ENCODE measurements at places on chromosomes 3 and 15.

DNA sequence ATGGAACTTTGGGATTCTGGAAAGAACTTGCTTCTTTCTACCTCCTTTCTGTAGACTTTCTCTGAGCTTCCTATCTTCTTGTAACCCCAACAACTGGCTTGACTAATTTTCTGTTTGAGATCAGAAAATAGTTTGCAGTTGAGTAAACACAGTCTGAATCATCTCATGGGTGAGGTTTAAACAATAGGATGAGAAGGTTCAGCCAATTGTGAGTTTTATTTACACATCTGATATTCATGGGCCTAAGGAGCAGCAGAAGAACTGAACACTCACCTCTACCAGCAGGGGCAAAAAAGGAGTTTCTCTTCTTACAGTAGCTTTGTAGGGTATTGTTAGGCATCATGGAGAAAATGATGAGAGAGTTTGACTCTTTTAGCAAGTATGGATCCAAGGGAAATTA, 54.2 kb downstream of the DTWD1 start:
- DNase-seq, result no peak

- no peak for DNase-seq
These were observed 40.1 kb upstream of the TM4SF19 start for GRCh38 chr3:196378146-196378841.

GRCh38 chr3:182258538-182259177, 534.6 kb upstream of the ATP11B start:
- DNase-seq, result peak; percentile 26

GRCh38 chr15:57440167-57440566, 63.9 kb downstream of the CGNL1 start:
- no peak for DNase-seq

- no peak for DNase-seq
These were observed 2.3 kb upstream of the C3orf62 start for GRCh38 chr3:49279376-49279775.

DNA sequence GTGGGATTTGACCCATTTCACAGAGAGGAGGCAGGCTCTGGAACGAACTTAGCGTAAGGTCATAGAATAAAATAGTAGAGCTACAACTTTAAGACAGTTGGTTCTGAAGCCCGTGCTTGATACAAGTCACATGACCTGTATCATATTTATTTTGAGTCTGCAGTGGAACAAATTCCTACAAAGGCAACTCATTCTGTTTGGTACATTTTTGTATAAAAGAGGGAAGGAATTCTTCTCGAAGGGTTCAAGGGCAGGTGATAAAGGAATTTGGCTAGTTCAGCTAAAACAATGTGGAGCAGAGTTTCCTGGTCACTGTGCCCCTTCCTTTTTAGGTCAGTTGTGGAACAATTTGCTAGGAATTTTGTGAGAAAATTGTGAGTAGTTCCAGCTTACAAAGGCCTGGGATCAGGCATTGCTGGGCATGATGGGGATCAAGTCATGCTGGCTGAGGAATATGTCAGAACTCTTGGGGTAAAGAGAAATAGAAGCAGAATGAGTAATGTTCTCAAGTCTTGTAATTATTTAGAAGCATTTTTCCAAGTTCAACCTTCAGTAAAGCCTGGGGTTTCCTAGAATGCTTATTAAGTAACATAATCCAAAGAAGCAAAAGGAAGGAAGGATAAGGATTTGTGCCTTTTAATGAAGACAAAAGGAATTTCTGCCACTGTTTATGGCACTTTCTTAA, 19.1 kb downstream of the USP3 start:
- DNase-seq, result no peak

DNA sequence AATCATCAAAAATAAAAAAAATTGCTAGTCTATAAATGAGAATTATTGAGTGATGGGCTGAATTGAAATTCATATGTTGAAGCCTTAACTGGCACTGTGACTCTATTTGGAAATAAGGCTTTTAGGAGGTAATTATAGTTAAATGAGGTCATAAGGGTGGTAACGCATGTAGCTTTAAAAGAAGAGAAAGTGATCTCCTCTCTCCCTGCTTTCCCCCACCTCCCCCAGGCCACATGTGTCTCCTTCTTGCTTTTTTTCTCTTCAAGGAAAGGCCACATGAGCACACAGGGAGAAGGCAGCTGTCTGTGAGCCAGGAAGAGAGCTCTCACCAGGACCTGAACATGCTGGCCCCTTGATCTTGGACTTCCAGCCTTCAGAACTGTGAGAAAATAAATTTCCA, 48.2 kb upstream of the ARPP19 start:
- DNase-seq, result no peak

DNA sequence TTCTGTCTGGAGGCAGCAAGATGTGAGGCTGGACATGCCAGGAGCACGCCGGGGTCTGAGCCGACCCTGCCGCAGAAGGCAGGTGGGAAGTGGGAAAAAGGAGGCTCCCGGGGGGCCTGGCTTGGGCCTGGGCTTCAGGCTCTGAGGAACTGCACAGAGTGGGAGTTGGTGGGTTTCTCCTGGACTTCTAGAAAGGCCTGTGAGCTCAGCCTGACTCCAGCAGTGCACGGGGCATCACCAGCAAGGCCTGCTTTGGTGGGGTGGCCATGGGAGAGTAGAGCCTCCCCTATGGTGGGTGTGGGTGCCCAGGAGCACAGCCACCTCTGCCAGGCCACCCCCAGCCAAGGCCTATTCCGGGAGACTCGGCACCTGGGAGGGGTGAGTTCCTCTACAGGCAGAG, 18.1 kb upstream of the SLC41A3 start:
- no peak for DNase-seq
